ENCODE measurements at places on chromosomes 12 and 14.

DNA sequence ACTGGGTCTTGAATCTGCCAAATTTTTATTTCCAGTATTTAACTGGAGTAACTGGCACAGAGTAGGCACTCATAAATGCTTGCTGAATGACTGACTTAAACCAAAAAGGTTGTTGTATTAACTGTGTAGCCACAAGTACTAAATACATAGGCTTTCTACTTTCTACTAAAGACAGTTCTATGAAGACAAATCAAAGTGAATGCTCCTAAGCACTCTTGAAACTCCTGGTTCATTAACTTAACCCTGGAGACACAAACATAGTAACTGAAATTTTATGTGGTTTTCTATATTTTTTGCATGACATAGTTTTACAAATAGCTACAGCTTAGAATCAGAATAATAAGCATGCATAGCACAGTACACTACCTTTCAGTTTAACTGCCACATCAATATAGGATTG lies 70.4 kb downstream of the TXNDC16 start:
- no peak for DNase-seq

DNA sequence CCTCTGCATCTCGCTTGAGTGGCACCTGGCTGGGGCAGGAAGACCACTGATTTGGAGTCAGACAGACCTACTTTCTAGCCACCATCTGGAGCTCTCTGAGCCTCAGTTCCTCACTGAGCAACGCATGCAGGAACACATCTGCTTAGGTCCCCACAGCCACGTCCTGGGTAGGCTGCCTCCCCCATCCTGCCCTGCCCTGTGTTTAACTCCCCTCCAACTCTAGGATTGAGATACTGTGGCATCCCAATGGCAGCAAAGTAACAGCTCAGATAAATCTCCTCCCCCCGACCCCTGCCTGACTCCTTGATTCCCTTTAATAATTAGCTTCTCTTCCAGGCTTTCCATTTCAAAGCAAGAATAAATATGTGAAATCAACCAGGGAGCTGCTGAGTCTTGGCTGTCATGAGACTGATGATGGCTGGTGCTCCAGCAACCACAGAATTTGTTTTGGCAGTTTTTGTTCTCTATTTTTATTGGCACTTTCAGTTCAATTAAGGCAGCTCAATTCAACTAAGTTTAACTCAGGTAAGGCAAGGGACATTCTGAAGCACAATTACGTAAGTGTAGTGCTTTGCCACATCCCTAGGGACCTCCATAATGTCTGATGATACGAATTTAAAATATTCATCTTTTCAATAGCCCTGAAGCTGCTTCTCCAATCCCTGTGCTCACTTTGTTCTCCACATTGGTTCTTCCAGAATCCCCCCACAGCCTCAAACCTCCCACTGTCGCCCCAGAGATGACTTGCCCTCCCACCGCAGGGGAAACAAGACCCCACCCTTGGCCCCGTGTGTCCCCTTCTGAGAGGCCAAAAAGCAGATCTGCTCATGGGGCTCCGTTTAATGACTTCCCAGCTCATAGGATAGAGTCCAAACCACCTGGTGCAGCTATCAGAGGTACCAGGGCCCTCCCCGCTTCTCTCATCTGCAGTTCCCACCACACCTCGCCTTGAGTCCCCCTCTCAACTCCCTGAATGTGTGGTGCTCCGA lies 58.2 kb downstream of the ESR2 start:
- DNase-seq: no peak

- DNase-seq: no peak
These were observed 6.8 kb upstream of the AEBP2 start for GRCh38 chr12:19432309-19433170.

- no peak for DNase-seq
These were observed 120.9 kb downstream of the TMEM132C start for GRCh38 chr12:128387811-128388422.

GRCh38 chr12:132807295-132808092 lies 21.2 kb downstream of the GOLGA3 start:
- DNase-seq: no peak

DNA sequence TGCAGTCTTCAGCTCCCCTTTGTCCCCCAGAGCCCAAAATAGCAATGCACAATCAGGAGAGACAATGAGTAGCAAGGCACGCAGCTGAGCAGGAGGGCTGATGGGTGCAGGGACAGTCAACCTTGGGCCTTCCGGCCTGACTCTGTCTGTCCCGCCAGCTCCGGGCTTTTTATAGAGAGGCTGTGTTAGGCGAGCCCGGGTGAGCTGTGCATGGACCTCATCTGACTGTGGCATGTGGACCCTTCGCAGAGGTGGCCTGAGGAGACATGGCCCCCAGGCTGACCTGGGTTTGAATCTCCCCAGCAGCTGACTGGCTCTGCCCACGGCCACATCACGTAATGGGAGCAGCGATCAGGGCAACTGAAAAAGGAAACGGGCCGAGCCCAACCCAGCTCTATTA lies 177.9 kb downstream of the TSPAN9 start:
- DNase-seq: no peak

Measured in kidney epithelial cell (primary cell).